Muscle of arm (tissue), 14 donors: ENCODE measurements at places on chromosomes 5 and 9. TPM values are rescaled to one million over a fixed set of nuclear protein-coding genes. Genes with fewer than 3 reads are reported as not detected.

DNA sequence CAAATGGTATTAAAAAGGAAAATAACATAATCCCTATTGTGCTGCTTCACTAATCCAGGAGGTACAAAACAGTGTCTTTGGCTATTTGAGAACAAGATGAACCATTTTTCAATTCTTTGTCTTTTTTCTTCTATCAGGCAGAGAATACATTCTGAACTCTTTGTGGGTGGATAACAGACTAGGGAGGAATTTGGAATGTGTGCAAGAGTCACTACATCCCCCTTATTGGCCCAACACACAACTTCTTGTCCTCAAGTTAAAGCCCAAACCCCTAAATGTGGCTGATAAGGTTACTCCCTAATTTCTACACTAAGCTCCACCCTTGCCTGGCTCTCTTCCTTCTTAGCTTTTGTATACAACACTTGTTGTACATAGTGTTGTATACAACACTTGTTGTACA is 342.7 kb upstream of the RFX3 start:
- no peak for DNase-seq

- no peak for DNase-seq
Observed at GRCh38 chr5:14414656-14415023, 167.0 kb upstream of the OTULINL start.

DNA sequence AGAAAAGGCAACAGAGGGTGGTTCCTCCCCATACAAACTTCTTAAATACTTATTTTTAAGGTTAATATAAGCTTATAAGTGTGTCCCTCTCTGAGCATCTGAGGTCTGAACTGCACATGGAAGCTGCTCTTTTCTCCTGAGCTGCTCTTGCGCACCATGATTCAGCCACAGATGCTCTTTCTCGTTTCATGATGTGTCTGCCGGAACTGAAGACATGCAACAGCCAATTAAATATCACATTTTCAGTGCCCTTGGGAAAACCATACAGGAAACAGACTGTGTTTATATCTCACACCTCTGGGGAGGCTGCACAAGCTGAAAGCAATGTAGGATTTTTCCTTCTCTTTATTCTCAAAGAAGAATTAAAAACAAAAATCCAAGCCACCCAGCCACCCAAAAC is 96.8 kb upstream of the NREP start:
- no peak for DNase-seq

- peak; percentile 69 for DNase-seq
Observed at GRCh38 chr5:157387683-157388093, 72.3 kb upstream of the NIPAL4 start.

GRCh38 chr5:105413406-105413990 is 1850.9 kb upstream of the NUDT12 start:
- DNase-seq, result no peak

DNA sequence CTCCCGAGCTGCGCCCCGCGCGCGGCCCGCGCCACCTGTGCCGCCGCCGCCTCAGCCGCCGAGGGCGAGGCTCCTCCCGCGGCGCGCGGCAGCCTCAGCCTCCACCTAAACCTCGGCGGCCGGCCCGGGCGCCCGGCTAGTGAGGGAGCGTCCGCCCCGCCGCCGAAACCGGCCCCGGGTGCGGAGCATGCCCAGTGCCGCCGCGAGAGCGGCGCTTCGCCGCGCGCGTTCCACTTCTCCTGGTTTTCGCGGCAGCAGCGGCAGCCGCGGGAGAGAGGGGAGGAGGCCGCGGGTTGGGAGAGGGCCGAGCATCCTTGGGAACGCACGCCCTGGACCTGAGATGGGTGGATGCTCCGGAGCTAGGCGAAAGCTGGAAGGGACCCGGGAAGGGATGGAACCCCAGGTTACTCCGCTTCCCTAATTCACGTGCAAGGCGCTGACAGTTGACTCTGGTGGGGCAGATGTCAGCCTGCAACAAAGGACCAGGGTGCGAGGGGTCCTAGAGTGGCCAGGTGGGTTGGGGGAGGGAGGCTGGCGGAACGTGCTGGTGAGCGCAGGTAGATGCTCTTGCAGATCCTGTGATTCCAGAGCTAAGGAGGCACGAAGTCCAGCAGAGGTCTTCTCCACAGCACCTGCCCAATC is at the start of gene CTNND2:
CTNND2 (minus strand) TSS at position 182 of the 642 bp plus-strand sequence. CDS start 593 bp downstream, outside the sequence.
- peak; percentile 45 for DNase-seq

- no peak for DNase-seq
Observed at GRCh38 chr5:151947931-151948608, 23.4 kb upstream of the GLRA1 start.

- DNase-seq, result no peak
Observed at GRCh38 chr5:35672995-35673394, 55.3 kb downstream of the SPEF2 start.

DNA sequence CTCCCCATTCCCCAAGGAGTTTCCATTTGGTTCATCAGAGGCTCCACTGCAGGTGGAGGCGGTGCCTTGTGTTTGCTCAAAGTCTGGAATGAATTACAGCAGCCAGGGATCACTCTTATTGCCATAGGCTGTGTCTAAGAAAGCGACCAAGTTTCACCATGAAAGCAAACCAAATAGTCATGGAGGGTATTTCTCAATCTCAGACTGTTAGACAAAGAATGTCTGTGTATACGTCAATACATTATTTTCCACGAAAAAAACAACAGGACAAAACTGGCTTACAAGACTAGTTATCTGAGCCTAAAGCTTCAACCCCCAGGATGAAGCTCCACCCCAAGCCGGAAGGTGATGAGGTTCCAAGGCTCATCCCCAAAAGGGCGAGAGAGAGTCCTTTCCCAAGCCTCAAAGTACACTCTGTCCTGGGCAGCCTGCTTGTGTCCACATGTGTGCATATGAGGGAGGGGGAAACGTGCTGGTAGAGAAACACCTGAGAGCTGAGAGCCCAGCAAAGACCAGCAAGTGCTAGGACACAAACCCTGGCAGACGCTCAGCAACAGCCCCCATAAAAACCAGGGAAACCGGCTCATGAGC is 4.3 kb downstream of the B4GALT1 start:
- no peak for DNase-seq

DNA sequence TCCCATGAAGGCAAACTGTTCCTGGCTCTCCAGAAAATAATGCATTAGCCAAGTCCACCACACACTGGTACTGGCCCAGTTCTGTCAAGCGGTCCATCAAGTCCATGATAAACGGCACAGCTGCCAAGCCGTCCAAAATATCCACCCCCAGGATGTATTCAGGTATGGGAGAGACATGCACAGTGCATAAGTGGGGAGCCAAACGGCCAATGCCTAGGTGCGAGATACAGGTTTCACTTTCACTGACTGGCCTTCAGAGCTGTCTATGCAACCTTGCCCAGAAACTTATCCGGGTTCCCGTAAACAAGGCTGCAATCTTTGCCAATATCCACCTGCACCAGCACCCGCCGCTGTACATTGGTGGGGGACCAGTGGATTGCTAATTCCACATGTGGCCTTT is 795.8 kb downstream of the EFNA5 start:
- DNase-seq, result no peak

GRCh38 chr5:36889264-36889663 is 12.7 kb downstream of the NIPBL start:
- no peak for DNase-seq

- no peak for DNase-seq
Observed at GRCh38 chr9:88925481-88925880, 65.8 kb upstream of the S1PR3 start.

DNA sequence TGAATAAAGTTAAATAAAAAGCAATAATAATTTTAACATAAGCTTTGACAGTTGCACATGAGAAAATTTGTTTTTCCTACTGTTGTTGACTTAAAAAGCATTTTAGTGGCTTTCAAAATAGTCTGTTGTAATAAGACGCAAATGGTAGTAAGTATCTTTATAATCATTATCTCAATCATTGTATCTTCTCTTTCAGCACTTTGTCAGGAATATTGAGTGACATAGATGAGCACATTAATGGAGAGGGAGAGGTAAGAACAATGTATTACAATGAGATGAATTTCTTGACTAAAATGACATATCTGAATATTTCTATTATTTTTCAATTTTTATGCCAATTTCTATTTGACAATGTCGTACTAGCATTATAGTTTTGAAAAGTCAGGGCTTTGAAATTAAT is 193.9 kb upstream of the MRPS30 start:
- DNase-seq, result no peak

DNA sequence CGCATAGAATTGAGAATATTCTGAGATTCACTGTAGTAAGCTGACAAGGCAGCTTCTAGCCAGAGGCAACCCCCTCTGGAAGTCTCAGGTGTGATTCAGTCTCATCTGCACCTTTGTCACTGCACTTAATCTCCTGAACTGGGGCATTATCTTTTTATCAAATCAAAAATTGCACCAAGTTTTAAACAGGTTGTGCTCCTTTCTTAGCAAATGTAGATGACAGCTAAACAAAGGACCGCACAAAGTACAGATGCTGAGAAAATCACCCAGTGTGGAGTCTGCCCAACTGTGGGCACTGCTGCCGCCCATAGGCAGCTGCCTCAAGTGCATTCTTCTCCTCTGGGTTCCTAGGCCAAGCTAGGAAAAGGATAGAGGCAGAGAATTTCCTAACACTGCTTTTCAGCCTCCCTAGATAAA is 51.1 kb downstream of the STARD4 start:
- DNase-seq, result no peak

DNA sequence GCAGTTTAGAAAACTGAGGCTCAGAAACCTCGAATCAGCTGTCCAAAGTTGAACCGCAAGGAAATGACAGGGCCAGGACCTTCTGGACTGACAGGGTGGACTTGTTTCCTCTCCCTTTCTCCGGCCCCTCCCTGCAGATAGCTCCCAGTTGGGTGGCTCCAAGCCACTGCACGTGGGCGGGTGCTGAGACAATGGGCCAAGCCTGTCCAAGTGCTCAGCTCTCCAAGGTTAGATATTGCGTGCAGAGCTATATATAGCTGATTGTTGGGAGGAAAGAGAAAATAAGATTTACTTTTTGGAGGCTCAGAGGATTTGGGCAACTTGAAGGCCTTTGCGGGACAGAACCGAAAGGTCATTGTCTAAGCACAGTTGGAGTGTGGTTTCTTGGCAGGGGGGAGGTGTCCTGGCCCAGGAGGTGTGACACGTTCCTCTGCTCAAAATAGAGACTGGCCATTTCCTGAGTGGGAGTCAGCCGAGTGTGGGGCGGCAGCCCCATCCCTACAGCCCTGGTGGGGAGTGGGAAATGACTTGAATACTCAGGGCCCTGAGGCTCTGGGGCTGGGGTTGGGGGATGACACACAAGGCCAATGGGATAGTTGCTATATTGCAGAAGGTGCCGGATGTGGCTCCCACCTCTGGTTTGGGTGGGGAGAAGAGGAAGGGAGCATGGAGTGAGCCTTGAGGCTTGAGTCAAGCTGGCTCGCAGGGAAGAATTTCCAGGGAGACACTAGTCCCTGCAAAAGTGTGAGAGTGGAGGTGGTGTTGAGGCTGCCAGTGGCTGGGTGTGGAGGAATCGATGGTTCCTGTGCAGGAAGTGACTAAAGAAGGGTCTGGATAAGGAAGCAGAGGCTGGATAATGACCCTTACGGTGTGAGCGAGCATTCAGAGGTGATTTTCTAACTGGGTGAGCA is 44.4 kb upstream of the SMAD5 start:
- DNase-seq, result peak; percentile 89

GRCh38 chr5:116415989-116416388 is 158.6 kb downstream of the SEMA6A start:
- no peak for DNase-seq

- DNase-seq, result no peak
Observed at GRCh38 chr5:25160891-25161290, 516.1 kb upstream of the CDH10 start.

DNA sequence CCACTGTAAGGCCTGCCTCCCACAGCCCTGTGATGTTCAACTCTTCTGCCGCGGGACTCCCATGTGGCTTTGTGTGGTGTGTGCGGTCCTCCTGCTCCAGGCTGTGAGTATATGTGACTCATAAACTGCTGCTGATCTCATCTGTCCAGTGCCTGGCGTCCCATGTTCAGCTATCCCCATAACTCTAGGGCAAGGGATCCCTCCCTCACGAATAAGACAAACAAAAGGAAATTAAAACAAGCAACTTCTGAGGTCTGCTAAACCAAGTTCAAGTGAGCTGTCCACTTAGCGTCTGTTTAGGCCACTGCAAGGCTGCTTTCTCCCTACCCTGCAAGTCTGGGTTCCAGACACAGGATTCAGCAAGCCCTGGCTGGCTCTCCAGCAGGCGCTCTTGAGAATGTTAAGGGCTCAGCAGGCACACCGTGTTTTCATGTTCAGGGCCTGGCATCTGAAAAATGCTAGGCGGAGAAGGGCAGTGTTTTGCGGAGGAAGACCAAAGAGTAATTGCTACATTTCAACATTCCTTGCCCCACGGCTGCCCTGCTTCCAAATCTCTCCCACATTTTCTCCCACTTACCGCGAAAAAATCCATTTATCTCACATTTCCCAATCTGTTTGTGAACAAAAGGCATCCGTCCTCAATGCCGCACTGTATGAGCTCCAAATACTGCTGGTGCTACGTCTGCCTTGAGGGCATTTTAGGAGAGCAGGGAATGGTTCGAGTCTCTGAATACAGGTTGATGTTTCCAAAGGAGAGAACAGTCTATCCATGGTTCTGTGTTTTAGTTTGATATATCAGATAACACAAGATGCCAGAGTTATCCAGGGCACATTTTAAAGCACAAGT is 280.2 kb downstream of the SEMA5A start:
- DNase-seq, result no peak

DNA sequence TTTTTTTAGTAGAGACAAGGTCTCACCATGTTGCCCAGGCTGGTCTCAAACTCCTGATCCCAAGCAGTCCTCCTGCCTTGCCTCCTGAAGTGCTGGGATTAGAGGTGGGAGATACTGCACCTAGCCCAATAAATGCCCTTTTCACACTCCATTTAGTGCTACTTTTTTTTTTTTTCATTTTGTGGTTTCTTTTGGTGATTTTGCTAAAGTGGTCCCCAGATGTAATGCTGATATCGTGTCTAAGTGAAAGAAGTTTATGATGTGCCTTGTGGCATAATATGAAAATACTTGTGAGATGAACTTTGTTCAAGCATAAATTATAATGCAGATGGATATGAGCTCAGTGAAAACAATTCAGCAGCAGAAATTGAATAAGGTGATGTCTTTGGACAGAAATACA is 227.4 kb downstream of the ARHGAP26 start:
- no peak for DNase-seq

- DNase-seq, result peak; percentile 49
Observed at GRCh38 chr5:132526290-132526973, 16.9 kb downstream of the IL5 start.

DNA sequence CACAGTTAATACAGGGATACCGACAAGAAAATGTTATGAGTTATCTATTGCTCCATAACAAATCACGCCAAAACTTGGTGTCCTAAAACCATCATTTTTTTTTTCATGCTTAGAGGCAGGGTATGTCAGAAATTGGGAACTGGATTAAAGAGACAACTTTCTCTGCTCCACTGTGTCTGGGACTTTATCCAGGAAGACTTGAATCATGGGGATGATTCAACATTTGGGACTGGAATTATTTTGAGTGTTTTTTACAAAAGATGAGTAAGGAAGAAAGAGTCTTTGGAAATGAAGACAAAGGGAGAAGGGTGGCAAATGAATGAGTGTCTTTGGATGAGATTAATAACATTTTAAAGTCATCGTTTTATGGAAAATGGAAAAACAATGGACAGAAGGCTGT is 1883.7 kb upstream of the C9orf72 start:
- DNase-seq, result no peak

GRCh38 chr5:3715062-3715461 is 119.4 kb downstream of the IRX1 start:
- peak; percentile 5 for DNase-seq

GRCh38 chr5:164119806-164120447 is 614.5 kb downstream of the MAT2B start:
- no peak for DNase-seq

GRCh38 chr5:158079097-158079496 is 220.2 kb upstream of the CLINT1 start:
- DNase-seq, result no peak

The SPATA31D4 gene
- not detected for polyA plus RNA-seq

The ITK gene
- polyA plus RNA-seq, result 0.27 TPM

The PCDHGB6 gene
- 4.6 TPM for polyA plus RNA-seq

The WDR38 gene
- polyA plus RNA-seq, result 0.13 TPM
